ENCODE measurements at places on chromosomes 3 and 15.
A peak's percentile ranks its signal among the peaks of the same experiment; 100 is the strongest.

DNA sequence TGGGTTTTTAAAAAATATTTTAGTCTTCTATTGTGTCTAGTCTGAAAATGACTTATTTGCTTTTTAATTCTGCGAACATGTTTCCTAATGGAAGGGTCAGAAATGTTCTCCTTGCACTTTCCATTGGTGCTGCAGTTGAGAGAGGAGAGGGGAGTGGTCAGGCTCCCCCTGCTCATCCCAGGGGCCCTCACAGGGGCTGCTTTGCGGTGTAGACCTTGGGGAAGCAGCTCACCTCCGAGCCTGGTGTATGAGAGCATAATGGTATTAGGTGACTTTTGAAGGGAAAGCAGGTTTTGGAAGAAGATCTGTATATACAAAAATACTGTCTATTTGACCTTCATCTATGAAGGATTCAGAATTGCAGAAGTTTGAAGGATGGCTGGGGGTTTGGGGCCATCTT lies 28.3 kb downstream of the APBA2 start:
- no peak for DNase-seq

- DNase-seq, result no peak
These were observed 283.2 kb downstream of the ZBTB20 start for GRCh38 chr3:114863848-114864247.

DNA sequence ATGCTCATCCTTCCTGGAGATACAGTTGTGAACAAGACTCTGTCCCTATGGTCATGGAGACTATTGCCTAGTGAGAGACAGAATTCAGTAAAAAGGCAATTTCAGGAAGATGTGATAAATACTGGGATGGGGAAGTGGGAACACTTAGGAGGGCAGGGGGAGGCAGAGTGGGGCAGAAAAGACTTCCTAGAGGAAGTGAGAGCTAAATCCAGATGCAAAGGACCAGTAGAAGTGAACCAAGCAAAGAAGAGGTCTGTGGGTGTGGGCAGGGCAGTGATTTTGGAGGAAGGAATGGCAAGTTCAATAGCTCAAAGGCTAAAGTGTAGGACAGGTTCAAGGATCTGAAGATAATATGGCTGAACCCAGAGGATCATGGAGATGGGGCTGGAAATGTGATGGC lies 68.9 kb downstream of the CD200R1L start:
- no peak for DNase-seq

GRCh38 chr3:46393011-46393410 lies 13.9 kb downstream of the CCR5AS start:
- no peak for DNase-seq

GRCh38 chr3:179079537-179079936 lies 7.9 kb upstream of the ZMAT3 start:
- no peak for DNase-seq

GRCh38 chr3:135100366-135100765 lies 305.3 kb downstream of the EPHB1 start:
- DNase-seq, result no peak

DNA sequence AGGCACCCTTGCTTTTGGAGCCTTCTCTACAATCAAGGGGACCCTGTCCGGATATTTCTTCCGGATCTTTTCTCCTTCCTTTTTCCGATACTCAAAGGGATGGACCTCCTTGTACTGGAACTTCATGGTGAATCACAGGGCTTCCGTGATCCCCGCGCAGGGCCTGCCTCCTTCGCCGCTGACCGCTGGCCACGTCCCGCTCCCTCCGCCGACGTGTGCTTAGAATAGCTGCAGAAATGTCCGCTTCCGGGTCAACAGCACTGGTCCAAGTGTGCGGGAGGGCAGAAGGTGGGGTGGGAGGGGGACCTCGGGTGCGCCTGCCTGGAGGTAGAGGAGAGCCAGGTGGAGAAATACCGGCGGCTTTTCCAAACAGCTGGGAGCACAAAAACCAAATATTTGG lies 3.0 kb upstream of the ZNF774 start:
- no peak for DNase-seq

GRCh38 chr3:27108322-27108721 lies 260.9 kb downstream of the NEK10 start:
- DNase-seq, result no peak

DNA sequence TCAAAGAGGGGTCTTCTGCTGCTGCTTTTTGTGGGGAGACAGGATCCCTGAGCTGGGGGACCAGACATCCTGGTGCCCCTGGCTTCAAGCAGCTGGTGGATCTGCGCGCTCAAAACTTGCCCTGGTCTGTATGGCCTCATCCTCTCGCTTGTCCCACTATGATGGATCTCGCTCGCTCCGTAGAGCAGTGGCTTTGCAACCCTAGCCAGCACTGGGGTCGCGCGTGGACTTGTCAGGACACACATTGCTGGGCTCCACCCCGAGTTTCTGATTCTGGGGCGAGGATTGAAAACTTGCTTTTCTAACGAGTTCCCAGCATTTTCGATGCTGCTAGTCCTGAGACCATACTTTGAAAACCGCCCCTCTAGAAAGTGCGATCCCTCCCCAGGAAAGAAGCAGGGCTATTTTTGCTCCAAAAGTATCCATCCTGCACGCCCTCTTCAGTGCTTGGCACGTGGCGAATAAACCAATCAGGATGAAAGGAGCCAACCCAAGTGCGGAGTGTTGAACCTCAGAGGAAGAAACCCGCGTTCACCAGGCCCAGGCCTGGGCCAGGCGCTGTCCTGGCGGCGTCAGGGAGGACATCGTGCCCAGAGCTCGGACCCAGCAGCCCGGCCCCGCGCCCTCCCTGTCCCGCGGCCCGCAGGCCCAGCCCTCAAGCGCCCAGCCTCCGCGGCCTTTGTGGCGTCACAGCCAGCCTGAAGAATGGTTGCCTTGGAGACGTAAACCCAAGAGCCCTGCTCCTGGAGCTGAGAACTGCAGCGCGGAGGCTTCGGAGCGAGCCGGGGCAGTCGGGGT lies at the start of gene CFAP100:
Gene CFAP100 (plus strand): TSS at position 731 of the 798 bp plus-strand sequence. CDS start 1,092 bp downstream, outside the sequence.
- DNase-seq, result no peak

- DNase-seq, result no peak
These were observed 18.6 kb upstream of the LZTFL1 start for GRCh38 chr3:45860481-45860880.

GRCh38 chr3:192847941-192848340 lies 69.7 kb downstream of the MB21D2 start:
- DNase-seq, result no peak

DNA sequence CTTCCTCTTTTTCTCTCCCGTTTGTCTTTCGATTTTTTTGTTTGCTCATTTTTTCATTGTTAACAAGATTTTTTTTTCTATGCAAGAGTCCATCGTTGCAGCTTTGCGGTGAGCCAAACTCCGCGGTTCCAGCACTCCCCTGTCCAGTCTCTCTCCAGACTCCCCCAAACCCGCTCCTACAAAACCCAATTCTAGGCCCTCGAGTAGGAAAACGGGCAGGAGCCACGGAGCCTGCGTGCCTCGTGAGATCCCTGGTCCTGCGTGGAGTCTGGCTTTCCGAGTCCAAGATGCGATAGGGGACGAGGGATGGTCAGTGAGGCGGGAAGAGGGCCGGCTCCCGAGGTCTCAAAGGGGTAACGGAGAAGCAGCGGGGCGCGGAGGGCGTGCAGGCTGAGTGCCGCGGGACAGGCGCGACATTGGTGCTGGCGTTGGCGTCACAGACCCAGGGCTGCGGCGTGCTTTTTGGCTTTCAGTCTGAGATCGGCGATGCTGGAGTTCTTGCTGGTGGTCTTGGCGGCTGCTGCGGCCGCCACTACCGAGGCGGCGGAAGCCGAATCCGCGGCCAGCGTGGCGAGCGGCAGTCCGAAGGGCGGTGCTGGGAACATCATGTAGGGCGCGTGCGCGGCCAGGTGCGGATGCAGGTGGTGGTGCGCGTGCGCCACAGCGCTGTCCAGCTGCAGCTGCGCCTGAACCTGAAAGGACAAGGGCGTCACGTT lies 8.5 kb downstream of the SHOX2 start:
- no peak for DNase-seq

GRCh38 chr3:16186565-16186964 lies 12.1 kb downstream of the GALNT15 start:
- no peak for DNase-seq

- no peak for DNase-seq
These were observed 158.0 kb downstream of the RYR3 start for GRCh38 chr15:33468740-33469139.

DNA sequence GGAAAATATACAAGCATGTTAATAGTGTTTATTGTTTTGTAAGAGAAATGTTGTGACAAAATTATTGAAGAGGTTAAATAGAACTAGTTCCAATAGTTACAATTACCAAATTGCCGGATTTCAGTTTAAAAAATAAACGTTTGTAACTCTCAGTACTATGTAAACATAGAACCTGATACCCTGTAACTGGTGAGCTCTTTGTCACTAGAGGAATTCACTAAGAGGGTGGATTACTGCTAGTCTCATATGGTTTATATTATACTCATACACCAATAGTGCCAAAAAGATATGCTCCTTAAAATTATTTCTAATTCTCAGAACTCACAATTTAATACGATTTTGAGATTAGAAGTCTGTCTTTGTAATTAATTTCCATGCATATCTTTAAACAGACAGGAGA lies 7.6 kb upstream of the GMNC start:
- no peak for DNase-seq

- no peak for DNase-seq
These were observed 15.7 kb upstream of the LRCH3 start for GRCh38 chr3:197775317-197775716.

- no peak for DNase-seq
These were observed 30.0 kb upstream of the TSEN2 start for GRCh38 chr3:12454076-12454815.

DNA sequence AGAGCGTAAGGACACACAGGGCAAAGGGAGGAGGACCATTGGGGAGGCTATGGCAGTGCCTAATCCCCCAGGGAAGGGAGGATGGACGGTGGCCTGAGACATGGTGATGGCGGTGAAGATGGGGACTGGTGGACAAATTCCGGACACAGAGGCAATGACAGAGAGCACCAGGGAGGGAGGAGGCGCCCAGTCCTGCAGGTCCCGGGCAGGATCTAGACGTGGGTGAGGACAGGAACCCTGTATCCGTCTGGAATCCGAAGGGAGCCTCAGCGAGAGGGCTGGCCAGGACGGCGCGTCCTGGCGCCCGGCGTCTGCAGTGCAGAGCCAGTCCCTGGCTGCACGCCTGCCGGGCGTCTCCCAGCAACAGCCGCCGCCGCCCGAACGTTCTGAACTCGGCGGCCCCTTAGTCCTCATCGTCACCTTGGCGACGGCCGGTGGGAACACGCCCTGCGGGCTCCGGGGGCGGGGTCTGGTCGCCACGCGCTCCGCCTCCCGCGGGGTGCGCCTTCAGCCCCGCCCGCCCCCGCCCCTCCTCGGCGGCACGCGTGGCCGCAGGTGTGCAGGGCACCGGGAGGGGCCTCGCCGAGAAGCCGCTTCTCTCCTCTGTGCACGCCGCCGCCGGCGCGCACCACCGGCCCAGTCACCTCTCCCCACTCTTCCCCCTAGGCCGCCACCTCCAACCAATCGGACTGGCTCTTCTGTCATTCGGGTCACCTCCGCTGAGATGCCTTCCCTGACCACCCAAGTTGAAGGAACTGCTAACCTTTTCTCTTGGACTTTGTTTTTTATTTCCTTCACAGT lies 11.6 kb downstream of the XIRP1 start:
- peak; percentile 77 for DNase-seq

- peak; percentile 60 for DNase-seq
These were observed at the start of gene PTPN9 for GRCh38 chr15:75578948-75579920. TSS of gene PTPN9 (minus strand) at chr15:75579315. CDS start at chr15:75578776, 539 bp downstream.

- no peak for DNase-seq
These were observed 2.1 kb downstream of the SH3GL3 start for GRCh38 chr15:83449250-83449671.

DNA sequence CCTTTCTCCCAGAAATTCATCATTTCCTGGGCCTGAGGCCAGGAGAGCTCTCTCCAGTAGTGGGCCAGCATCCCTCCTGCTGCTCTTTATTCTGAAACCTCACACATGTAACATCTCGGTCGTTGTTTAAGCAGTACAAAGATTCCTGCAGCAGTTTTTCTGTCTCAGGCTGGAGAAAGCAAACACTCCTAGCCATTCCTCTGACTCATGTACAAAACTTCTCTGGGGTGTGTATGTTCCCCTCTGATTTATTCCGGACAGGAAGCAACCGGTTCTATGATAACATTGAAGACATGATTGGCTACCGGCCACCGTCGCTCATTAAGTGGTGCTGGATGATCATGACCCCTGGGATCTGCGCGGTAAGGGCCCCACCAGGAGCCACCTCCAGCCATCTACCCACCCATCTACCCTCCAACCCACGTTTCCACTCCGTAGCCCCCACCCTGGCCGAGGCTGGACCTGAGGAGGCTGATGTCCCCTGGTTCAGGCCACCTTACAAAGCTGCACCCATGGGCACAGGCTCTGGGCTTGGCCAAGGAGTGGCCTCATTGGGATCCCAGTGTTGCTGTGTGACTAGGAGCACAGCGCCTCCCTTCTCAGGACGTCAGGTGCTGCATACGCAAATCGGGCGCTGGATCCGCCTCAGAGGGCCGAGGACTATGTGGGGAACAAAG lies 58.6 kb upstream of the SLC6A1 start:
- no peak for DNase-seq

DNA sequence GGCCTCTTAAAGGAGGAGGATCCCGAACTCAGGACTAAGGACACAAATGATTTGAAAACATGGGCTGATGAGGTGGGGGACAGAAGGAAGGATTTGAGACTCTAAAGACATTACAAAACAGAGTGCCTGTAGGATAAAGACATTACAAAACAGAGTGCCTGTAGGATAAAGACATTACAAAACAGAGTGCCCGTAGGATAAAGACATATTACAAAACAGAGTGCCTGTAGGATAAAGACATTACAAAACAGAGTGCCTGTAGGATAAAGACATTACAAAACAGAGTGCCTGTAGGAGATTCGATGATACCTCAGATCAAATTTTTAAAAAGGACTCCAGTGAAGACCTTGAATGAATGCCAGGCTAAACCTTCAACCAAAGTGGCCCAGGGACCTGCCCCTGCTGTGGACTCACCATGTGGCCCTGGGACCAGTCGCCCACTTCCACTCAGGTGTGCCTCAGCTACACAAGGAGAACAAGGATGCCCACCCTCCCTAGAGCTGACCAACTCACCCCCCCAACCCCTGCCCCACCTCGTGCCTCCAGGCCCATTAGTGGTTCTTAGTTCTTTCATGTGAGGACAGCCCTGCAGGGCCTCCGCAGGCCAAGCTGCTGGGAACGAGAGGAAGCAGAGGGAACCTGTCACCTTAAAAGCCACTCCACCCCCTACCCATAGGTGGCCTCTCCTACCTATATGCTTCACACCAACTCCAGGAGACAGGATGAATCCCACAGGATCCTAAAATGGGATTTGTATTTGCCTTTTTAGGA lies 59.8 kb downstream of the SH3BP5 start:
- DNase-seq, result no peak

GRCh38 chr15:85691350-85692240 lies 103.1 kb downstream of the KLHL25 start:
- DNase-seq, result no peak
